ENCODE measurements at places on chromosomes 1 and 21.

- DNase-seq, result no peak
Observed at GRCh38 chr1:92968138-92969032, 7.1 kb upstream of the DIPK1A start.

GRCh38 chr1:32241001-32241763 lies 5.8 kb upstream of the FAM167B start:
- DNase-seq, result peak; percentile 74

DNA sequence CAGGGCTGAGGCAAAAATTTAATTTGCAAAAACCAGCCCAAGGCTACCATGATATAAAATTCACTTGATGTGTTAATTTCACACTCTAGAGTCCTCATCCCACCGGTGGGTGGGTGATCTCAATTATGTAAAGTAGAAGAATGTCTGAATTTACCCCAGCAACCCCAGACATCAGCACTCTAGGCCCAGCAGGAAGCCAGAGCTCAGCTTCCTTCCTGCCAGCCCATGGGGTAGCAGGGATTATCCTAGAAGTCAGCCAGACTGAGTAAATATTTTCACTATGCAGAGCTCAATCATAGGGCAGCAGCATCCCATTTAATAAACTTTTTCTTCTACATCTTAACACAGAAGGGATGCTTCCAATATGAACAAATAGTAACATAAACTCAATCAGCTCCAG lies 71.0 kb downstream of the SIPA1L2 start:
- DNase-seq, result no peak

DNA sequence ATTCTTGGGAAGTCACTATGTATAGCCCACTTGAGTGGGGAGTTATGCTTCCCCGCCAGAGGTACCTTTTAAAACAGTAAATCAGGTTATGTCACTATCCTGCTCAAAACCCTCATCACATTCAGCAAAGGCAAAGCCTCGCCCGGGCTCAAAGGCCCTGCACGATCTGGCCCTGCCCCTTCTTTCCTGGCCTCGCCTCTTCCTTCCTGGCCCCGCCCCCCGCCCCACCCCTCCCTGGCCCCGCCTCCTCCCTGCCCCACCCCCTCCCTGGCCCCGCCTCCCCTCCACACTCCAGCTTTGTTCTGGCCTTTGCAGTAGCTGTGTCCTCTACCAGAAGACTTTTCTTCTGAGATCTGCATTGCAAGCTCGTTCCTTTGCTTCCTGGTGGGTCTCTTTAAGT lies 6.6 kb downstream of the LDLRAD2 start:
- DNase-seq, result no peak

DNA sequence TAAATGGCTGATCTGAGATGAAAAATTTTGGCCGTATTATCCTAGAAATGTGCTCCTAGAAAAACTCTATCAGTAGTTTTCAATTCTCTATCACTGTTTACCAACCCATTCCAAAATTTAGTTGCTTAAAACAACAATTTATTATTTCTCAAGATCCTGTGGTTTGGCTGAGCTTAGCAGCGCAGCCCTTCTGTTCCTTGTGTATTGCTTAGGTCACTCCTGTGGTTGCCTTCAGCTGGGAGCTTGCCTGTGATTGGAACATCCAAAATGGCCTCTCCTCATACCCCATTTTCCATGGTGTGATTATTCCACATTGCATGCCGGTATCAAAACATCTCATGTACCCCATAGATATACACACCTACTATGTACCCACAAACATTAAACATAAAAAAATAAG lies 22.8 kb upstream of the STUM start:
- DNase-seq, result no peak

- no peak for DNase-seq
Observed at GRCh38 chr1:109207467-109208103, 6.1 kb upstream of the SARS1 start.

GRCh38 chr1:175536369-175536768 lies 207.0 kb downstream of the TNR start:
- DNase-seq, result no peak

- DNase-seq, result no peak
Observed at GRCh38 chr1:99239690-99240089, 24.6 kb upstream of the PLPPR4 start.

- no peak for DNase-seq
Observed at GRCh38 chr1:114729782-114730181, 13.2 kb upstream of the NRAS start.

- no peak for DNase-seq
Observed at GRCh38 chr21:25963181-25963580, 207.4 kb downstream of the APP start.

DNA sequence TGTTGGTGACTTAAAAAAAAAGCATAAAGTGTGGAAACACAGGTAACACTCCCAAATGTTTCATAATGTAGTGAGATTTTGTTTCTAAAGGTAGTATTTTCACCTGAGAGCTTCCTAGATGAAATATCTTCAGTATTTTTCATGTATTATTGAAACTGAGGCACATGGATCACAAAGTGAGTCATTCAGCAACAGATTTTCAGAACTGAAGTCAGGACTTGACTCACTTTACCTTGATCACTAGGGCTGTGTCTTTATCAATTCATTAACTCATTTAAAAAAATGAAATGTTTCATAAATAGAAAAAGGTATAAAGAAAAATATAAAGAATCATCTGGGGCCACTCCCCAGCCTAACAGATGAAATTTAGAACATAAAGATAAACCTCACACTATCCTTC lies 66.5 kb upstream of the RCC1 start:
- no peak for DNase-seq

GRCh38 chr21:36874665-36875064 lies 91.8 kb downstream of the HLCS start:
- no peak for DNase-seq

- DNase-seq, result no peak
Observed at GRCh38 chr1:33280091-33280661, 23.9 kb downstream of the ZNF362 start.

DNA sequence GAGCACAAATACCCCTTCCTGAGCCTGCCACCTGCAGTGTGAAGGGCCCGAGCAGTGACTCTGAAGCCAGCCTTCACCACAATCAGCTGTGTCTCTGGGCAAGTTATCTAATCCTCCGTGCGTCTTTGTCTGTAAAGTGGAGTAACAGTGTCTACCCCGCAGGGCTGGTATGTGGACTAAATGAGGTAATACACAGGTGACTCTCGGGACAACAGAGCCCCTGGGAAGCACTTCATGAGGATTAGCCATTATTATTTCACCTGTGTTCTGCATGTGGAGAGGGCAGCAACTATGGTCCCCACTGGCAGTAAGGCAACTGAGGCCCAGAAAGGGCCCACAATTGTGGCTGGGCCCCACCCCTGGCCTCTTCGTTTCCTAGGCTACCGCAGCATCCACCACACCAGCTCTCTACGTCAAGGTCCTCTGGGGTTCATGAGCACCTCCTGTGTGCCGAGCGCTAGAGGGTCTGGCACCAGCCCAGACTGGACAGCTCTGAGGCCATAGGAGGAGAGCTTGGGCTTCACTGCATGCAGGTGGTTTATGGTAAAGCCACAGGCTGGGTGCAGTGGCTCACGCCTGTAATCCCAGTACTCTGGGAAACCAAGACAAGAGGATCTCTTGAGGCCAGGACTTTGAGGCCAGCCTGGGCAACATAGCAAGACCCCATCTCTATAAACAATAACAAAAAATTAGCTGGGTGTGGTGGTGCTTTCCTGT lies 41.3 kb upstream of the LRP8 start:
- no peak for DNase-seq

DNA sequence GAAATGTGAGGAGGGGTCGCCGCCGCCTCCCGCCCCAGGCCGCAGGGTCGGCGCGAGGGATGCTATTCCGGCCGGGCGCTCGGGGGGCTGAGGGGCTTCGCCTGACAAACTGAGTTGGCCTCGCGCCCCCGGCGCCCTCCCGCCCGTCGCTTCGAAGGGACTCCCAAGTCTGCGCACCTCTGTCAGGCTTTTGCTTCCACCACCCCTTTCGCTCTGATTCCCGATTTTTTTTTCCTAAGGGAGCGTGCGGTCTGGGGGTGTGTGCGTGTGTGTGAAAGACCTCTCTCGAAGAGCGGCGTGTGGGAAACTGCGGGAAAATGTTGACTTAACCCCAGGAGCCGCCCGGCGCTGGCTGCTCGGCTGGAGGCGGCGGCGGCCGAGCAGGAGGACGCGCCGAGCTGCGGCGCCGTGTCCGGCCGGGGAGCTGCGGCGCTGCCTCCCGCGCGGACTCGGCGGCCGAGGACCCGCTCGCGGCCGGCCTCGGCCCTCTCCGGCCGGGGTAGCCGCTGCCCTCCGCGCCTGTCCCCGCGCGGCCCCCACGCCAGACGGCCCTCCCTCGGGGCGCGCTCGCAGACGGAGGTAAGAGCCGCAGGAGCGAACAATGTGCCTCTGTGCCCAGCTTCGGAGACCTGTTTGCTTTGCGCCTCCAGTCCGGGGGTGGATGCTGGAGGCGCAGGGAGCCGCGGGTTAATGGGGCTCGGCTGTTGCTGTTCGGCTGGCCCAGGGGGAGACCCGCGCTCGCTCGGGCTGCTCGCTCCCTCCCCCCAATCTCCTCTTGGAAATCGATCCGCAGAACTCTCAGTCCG lies 1.1 kb downstream of the ADGRL2 start:
- DNase-seq, result peak; percentile 15

GRCh38 chr1:175138579-175138978 lies 54.0 kb downstream of the KIAA0040 start:
- no peak for DNase-seq

DNA sequence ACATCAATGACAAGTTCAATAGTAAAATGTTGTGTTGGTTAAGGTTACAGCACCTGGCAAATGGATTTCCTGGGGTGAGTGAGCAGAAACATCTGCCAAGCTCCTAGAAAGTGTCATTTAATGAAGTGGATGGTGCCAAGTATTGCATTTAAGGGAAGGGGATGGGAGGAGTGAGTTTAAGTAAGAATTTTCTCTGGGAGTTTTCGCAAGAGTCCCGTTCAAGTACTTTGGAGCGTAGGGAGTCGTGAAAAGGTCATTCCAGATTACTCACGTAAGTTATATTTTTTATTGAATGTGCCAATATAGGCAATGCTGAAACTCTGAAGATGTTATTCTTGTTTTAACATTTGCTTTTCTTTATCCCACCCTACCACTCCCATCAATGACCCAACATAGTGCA lies 117.4 kb upstream of the RAB3GAP2 start:
- no peak for DNase-seq

- no peak for DNase-seq
Observed at GRCh38 chr1:184685116-184685515, 69.5 kb downstream of the EDEM3 start.

DNA sequence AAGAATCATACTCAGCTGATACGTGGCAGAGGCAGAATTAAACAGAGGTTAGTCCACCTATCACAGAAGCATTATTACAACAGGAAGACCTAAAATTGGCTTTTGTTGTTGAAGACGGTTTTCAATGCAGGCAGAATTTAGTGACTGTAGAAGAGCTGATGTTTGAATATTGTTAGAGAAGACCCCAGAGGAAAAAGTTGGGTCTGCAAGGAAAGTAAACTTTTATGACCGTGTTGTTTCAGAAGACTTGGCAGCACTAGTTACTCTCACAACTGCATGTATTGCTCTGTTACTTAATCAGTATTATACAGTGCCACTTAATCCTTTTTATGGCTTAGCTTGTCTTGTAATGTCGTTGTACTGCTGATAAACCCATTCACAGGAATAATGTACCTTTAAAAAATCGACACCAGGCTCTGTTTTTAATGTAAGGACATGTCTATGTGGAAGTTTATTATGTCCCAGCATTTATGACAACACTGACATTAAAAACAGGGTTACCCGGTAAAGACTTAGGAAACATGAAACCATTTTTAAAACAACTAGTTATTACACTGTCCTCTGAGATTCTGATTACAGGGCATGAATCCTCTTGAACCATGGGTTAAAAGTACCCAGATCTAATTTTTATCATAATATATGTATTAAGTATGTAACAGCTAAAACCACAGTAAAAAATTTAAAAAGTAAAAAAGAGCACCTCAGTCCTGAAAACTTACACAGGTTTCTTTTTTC lies 235.4 kb downstream of the TTLL7 start:
- DNase-seq, result no peak

DNA sequence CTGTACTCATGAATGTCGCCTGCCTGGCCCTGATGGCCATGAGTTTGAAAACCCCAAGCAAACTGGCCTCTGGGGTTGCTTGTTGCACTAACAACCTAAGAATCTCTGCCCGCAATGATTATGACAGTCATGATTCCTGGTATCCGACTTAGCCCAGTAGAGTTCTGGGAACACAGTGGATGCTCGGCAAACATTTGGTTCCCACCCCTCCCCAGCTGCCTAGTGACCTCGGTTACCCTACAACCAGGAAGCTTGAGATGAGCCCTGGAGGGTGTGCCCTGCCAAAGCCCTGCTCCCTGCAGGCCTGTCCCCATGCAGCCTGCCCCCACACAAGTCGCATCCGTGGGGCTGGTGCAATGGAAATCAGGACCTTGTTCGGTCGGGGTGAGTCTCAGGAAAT lies 76.0 kb upstream of the ZBTB40 start:
- no peak for DNase-seq

DNA sequence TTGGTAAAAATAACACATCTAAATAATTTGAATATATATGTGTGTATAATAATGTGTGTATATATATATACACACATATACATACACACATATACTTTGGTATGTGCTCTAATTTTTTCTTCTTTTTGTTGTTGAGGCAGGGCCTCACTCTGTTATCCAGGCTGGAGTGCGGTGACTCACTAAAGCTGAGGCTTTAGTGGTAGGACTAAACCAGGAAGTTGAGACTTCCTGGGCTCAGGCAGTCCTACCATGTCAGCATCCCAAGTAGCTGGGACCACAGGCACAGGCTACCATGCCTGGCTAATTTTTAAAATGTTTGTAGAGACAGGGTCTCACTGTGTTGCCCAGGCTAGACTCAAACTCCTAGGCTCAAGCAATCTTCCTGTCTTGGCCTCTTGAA lies 46.7 kb upstream of the CXADR start:
- no peak for DNase-seq

GRCh38 chr1:204670152-204670927 lies 15.2 kb downstream of the LRRN2 start:
- no peak for DNase-seq
